ENCODE measurements at places on chromosomes 6 and 20.

DNA sequence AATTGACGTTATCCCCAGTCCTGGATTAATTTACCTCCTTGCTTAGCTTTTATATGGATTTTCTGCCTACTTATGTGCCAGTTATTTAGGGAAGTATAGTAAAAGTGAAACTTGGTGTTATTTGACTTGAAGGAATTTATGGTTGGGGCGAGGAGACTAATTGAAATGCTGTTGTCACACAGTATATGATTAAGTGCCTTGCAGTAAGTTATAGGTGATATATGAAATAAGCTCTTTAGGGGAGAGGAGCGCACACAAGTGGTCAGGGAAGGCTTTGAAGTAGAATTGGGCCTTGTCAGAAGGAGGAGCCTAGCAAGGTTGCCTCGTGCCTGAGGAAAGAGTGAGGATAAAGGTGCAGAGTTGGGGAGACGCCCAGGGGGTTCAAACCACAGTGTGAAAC lies 20.5 kb downstream of the NCOA7 start:
- no peak for ATAC-seq

DNA sequence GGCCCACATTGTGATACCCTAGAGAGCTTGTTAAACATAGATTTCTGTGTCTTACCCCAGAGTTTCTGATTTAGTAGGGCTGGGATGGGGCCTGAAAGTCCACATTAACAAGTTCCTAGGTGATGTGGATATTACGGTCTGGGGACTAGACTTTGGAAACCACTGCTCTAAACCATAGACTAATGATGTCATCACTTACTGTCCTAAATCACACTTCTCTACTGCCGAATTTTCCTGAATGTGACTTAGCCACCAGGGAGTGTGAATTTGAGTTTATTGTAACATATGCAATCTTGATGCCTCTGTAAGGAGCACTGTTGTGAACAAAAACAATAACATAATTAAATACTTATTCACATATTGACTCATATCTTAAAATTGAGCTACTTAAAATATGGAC lies 165.6 kb downstream of the BTBD3 start:
- ATAC-seq, result no peak

- no peak for ATAC-seq
These were observed 24.4 kb downstream of the COMMD7 start for GRCh38 chr20:32718749-32719348.

DNA sequence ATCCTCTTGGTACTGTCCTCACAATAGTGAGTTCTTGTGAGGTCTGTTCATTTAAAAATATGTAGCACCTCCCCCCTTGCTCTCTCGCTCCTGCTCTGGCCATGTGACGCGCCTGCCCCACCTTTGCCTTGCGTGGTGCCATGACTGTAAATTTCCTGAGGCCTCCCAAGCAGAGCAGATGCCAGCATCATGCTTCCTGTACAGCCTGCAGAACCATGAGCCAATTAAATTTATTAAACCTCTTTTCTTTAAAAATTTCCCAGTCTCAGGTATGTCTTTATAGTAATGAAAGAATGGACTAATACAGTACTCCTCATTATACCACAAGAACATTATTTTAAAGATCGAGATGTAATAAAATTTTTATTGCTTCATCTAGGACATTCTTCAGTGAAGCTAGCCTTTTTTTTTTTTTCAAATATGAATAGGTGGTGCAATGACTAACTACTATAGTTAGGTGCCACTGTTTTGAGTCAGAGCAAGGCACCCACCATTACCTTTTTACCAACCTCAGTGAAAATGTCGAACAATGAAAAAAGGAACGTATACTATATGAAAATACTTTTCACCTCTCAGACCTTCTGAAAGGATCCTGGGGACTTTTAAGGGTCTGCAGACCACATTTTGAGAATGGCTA lies 191.1 kb upstream of the SGK1 start:
- ATAC-seq, result peak; percentile 54

GRCh38 chr6:36368921-36369865 lies 18.3 kb downstream of the ETV7 start:
- peak; percentile 41 for ATAC-seq
